Activated T-helper 17 cell treated with anti-CD3 and anti-CD28 coated beads, Interleukin-2, amount 50 U/mL, for 72 hours (primary cell): ENCODE measurements at places on chromosomes 13 and 19. TPM values are rescaled to one million over a fixed set of nuclear protein-coding genes. Genes with fewer than 3 reads are reported as not detected.

ELSPBP1 gene
- not detected for total RNA-seq

TJP3 gene
- 1.5 TPM for total RNA-seq

PCDH17 gene
- not detected for total RNA-seq

FARP1 gene
- 1.1 TPM for total RNA-seq

ZNF491 gene
- 0.52 TPM for total RNA-seq

KCTD4 gene
- total RNA-seq = not detected

DNA sequence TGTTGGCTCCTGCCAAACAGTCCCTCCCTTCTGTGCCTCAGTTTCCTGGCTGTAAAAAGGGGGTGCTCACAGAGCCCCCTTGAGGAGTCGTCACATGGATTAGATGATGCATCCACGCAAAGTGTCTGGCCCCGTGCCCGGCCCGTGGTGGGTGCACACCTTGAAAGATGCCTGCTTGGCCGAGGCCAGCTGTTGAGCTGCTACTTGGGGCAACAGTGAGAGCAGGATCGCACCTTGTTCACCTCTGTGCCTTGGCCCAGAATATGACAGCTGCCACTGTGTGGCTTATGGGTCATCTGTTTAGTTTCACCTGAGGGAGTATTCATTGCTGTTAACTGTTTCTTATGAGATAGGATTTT is 17.7 kb downstream of the CRTC1 start:
- ATAC-seq = peak; percentile 25

DNA sequence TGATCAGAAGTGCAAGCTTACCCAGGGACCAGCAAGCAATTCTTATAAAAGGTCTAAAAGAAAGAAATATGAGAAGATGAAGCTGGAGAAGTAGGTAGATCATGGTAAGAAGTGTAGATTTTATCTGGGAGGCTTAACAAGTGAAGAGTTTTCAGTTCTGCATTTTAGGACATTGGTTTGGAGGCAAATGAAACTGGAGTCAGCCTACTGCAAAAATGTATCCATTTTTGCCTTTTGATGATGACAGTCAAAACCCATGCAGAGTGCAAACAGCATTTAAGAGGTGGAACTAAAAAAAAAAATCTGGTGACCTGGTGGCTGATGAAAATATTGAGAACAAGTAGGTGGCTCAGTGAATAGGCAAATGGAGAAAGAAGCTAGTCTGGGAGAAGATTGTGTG is 216.9 kb downstream of the DNAJC15 start:
- no peak for ATAC-seq

GRCh38 chr13:23822252-23822824 is 66.9 kb downstream of the MIPEP start:
- no peak for ATAC-seq

GRCh38 chr13:72041165-72041564 is 174.2 kb upstream of the DACH1 start:
- ATAC-seq = no peak
